Nucleus accumbens (tissue), 56 donors: ENCODE measurements at places on chromosomes 12 and 14.

GRCh38 chr12:123941624-123942237 lies 30.9 kb downstream of the CCDC92 start:
- no peak for DNase-seq

DNA sequence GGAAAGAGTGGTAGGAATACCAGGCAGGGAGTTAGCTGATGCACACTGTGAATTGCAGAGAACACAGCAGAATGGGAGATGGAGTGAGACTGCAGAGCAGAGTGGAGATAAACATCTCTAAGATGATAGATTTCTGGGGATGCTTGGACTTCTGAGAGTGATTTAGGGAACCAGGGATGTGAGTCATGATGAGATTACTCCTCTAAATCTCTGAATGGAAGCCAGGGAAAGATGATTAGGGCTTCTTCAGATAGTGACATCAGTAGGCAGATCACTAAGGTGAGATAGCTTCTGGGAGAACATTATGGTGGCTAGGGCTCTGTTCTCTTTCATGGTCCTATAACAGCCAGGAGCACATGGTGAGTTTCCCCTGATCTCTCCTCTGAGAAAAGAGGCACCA lies 501.5 kb upstream of the USP15 start:
- no peak for DNase-seq

DNA sequence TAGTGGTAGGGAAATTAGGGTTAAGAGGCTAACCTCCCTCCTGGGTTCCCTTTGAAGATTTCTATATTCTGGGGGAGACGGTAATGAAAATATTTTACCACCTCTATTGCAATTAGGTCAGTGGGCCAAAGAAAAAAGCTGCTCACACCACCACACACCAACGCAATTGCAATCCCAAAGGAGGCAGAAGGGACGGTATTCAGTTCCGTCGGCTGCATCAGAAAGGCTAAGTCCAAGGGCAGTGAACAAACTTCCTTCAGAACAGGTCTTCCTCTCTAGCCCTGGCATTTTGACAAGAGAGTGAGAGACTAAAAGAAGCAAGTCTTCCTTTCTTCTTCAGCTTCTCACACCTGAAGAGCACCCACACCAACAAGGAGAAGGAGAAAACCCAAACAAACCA lies 51.2 kb downstream of the OTX2 start:
- DNase-seq: no peak

- DNase-seq: no peak
Observed at GRCh38 chr14:76958980-76959710, 69.4 kb downstream of the IRF2BPL start.

GRCh38 chr12:88334271-88334670 lies 192.2 kb downstream of the TMTC3 start:
- DNase-seq: no peak

- DNase-seq: peak; percentile 62
Observed at GRCh38 chr14:68377459-68377858, 415.4 kb downstream of the ZFP36L1 start.

GRCh38 chr12:123099560-123100192 lies 51.2 kb downstream of the PITPNM2 start:
- DNase-seq: no peak

DNA sequence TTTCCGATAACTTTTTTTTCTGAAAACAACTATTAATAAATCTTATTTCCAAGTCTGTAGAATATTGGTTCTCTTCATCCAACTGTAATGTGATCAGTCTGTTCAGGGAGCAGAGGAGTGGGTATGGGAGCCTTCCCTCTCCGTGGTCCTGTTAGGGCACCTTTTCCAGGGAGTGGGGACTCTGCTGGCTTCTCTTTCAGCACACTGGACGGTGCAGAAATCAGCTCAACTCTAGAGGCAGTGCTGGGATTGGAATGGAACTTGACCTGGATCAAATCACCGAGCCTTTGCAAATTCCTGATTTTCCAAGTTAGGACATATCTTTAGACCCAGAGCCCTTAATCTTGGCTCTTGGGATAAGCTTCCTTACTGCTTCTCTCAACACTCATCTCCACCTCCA lies 630.4 kb downstream of the DIO2 start:
- no peak for DNase-seq

DNA sequence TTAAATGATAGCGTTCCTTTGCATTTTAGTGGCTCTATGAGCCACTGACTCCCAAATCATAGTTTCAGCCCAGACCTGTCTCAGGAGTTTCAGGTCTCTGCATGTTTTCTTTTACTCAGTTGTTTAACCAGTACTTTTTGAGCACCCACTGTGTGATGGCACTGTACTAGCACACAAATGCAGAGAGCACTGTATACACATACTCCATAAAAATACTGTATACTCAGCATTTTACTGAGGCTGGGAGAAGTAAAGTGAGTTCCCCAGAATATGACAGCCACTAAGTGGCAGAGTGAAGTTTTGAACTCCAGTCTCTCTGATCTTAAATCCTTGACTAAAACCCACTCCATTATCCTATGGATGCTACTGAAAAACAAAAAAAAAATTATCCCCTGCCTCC lies 76.0 kb upstream of the HSPB8 start:
- DNase-seq: no peak
